ENCODE measurements at places on chromosomes 3 and 15. TPM values are rescaled to one million over a fixed set of nuclear protein-coding genes. Genes with fewer than 3 reads are reported as not detected.

SLC12A1 gene
- total RNA-seq: not detected

THRB gene
- not detected for total RNA-seq

CHMP2B gene
- 34.1 TPM for total RNA-seq

MAPKBP1 gene
- 17.3 TPM for total RNA-seq

CHRNA5 gene
- 11.3 TPM for total RNA-seq

TRAT1 gene
- 23.5 TPM for total RNA-seq

CCR2 gene
- total RNA-seq: 0.34 TPM

Measured in activated CD8-positive, alpha-beta memory T cell treated with anti-CD3 and anti-CD28 coated beads for 36 hours (primary cell).